Mucosa of descending colon (tissue), 3 donors: ENCODE measurements at places on chromosomes 4 and X.

- no peak for DNase-seq
Observed at GRCh38 chr4:128684016-128684415, 125.5 kb upstream of the JADE1 start.

DNA sequence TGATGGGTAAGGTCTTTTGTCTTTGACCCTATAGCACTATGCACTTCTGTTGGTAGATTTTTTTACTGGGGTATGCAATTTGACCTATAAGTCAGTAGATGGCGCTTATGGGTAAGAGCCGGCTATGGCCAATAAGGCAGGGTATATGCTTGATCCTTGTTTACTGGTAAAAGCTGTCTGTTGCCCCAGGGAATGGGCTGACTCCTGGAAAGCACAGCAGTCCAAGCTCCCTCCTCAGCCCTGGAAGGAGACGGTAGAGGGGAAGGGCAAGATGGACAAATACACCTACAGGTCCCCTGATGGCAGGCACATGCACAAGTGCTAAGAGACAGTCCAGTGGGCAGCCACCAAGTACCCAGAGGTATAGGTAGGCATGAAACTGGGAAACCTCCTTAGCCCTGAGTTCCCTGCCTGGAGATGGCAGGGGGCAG lies 63.7 kb downstream of the ADAMTS3 start:
- DNase-seq, result no peak

GRCh38 chr4:10787365-10787764 lies 102.8 kb upstream of the CLNK start:
- no peak for DNase-seq

DNA sequence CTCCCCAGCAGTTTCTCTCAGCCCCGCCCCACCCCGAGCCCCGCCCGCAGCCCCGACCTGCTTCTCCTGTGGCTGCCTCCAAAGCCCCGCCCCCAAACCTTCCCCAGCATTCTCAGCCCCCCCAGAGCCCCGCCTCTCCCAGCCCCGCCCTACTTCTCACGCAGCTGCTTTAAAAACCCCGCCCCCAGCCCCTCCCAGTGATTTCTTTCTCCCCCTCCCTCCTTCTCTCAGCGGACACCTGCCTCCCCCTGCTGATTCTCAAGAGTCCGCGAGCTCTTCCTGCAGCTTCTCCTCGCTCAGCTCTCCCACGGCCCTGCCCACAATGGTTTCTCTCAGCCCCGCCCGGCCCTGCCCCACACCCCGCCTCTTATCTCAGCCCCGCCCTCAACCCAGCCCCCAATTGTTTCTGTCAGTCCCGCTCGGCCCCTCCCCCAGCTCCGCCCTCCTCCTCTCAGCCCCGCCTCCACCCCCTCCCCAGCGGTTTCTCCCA lies 636 bp upstream of the EOLA1 start:
- DNase-seq, result peak; percentile 96

DNA sequence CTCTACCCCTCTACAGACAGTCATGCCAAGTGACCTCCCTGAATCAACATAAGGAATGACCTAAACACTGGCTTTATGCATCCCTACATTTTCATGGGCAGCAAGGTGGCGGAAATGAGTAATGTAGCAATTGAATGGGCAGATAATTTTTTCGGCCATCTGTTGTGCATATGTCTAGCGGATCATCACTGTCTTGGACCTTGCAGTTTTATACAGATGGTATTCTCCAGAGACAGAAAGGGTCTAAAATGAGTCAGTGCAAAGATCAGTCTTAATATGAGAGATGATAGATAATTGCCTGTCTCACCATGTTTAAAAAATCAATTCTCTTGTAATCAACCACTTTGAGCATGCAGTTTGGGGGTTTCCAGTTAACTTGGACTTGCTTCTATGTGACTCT lies 177.3 kb upstream of the DKK2 start:
- DNase-seq, result no peak

DNA sequence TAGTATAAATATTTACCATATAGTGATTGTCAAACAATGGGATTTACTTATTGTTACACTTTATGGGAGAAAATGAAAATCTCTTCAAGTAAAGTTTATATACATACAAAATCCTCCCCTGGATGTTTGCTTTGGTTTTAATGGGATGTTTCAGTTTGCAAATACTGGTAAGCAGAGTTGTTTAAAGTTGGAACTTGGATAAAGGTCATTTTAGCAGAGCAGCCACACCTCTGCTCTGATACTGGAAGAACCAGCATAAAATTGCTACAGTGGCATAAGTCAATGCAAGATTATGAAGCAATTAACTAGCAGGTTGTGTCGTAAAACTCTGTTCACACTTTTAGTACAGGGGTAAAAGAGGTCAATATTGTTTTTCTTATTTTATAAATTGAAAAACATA lies 101.2 kb downstream of the TRAPPC11 start:
- DNase-seq, result peak; percentile 65

- no peak for DNase-seq
Observed at GRCh38 chr4:153413842-153414241, 52.3 kb upstream of the TMEM131L start.

DNA sequence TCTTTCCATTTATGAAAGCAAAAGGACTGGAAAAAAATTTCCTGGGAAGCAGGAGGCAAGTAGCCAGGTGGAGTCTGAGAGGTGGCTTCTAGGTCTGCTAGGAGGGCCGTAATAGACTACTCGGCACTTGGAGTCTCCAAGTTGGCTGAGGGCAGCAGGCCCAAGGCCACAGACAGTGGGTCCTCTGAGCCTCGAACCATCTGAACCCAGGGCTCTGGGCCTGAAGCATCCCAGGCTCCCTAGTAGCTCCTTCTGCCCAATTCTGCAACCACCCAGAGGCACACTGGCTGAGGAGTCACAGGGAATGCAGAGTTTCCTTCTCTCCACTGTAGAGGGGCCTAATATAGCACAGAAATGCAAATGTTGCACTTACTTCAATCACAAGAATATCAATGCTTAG lies 19.8 kb downstream of the TKTL1 start:
- no peak for DNase-seq

DNA sequence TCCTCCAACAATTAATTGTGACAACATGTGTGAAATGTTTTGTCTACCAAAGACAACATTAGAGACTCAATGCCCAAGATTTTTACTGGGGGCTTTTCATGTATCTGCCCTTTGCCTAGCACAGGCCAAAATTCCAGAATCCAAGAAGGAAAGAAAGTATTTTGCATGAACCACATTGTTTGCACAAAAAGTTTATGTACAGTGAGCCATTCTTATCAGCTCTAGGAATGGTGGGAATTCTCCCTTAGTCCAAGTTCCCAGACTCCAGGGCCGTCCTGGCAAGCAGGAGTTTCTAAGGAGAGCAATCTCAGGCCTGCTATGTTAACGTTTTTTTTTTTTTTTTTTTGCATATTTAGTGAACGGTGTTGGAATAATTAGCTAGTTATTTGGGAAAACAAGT lies 21.6 kb downstream of the GPRASP1 start:
- no peak for DNase-seq

GRCh38 chrX:18410038-18410437 lies 15.4 kb upstream of the CDKL5 start:
- no peak for DNase-seq

GRCh38 chrX:57669961-57670360 lies 10.1 kb downstream of the NLRP2B start:
- DNase-seq, result no peak

DNA sequence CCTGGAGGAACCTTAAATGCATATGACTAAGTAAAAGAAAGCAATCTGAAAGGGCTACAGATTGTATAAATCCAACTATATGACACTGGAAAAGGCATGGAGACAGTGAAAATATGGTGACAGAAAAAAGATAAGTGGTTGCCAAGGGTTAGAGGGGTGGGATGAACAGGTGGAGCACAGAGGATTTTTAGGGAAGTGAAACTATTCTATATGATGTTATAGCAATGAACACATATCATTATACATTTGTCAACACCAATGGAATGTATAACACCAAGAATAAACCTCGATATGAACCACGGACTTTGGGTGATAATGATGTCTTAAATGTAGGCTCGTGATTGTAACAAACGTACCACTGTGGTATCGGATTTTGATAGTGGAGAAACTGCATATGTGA lies 40.7 kb downstream of the NPY5R start:
- DNase-seq, result no peak

GRCh38 chr4:128524311-128524710 lies 236.7 kb upstream of the PGRMC2 start:
- DNase-seq, result peak; percentile 72

GRCh38 chrX:68556036-68556435 lies 57.2 kb downstream of the YIPF6 start:
- DNase-seq, result no peak

GRCh38 chr4:7635445-7636239 lies 200.9 kb upstream of the PSAPL1 start:
- no peak for DNase-seq

GRCh38 chr4:57116245-57116644 lies 6.1 kb upstream of the IGFBP7 start:
- DNase-seq, result no peak

DNA sequence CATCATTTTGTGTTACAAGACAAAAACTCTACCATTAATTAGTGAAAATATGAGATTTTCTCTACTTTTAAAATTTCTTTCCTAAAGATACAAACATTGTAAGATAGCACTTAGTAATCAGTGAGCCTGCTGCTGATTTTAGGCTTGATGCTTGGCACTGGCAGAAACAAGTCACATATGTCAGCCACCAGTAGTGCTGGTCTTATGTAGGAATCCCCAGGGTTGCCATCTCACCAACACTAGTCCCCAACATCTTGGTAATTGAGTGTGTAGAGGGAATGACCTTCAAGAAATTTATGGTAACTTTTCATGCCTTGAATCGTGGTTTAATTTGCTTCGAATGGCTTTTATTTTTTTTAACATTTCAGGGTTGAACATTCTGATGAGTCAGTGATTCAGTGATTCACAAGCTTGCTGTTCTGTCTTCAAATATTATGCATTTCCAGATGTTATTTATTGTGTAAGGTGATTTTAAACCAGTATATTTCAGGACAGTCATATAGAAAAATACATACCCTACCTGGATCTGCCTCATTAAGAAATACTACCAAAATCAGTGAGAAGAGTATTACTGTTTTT lies 11.9 kb downstream of the EXOC1 start:
- DNase-seq, result no peak

- no peak for DNase-seq
Observed at GRCh38 chrX:63929608-63930007, 144.6 kb upstream of the ARHGEF9 start.
